ENCODE measurements at places on chromosomes 2 and 18.

DNA sequence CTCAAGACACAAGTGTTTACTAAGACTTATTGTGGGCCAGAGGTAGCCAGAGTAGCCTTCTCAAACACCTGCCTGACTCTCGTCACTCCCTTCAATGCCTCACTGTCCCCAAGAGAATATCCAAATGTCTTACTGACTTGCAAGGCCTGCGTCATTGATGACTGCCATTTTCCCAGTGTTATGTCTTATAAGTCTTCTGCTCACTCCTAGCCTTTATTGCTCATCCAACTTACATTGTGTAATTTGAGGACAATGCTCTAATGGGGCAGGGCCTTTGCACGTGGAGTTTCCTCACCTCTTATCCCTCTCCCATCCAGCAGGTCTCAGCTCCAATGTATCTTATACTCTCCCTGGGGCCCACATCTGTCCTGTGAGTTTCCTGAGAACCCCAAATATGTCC is 10.1 kb upstream of the CD226 start:
- DNase-seq, result no peak

DNA sequence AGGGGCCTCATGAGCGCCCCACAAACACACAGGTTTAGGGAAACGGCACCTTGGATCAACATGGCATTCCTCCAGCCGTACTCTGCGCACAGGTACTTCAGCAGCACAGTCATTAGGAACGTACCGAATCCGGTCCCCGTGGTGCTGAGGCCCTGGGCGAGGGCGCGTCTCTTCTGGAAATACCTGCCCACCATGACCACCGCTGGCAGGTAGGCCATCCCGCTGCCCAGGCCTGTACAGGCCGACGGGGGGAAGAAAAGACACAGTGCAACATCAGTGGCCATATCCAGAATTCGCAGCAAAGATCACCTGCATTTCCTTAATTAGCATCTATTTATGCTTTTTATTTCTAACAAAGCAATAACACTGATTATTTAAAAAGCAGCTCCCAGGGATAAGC is 22.2 kb downstream of the SLC16A14 start:
- DNase-seq, result no peak

GRCh38 chr2:189406586-189407233 is 34.6 kb upstream of the WDR75 start:
- DNase-seq, result no peak

GRCh38 chr2:105388971-105389381 is 9.9 kb downstream of the FHL2 start:
- no peak for DNase-seq

- DNase-seq, result no peak
These were observed 54.9 kb downstream of the EPHA4 start for GRCh38 chr2:221517146-221517695.

DNA sequence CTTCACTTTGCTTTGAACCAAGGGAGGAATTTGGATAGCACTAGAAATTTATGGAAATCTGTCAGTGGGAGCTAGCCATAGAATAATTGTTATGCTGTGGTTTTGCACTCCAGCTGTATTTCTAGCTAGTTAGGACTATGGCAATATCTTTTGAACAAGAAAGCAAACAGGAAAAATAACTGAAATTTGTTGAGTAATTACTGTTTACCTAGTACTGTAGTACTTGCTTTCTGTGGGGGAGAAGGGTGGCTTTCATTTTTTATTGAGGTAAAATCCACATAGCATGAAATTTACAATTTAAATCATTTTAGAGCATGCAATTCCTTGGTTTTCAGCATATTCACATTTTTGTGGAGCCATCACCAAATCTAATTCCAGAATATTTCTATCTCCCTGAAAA is 28.4 kb downstream of the MBD5 start:
- no peak for DNase-seq

- DNase-seq, result no peak
These were observed 38.5 kb upstream of the SIGLEC15 start for GRCh38 chr18:45786941-45787340.
